ENCODE measurements at places on chromosomes 12 and 14.

DNA sequence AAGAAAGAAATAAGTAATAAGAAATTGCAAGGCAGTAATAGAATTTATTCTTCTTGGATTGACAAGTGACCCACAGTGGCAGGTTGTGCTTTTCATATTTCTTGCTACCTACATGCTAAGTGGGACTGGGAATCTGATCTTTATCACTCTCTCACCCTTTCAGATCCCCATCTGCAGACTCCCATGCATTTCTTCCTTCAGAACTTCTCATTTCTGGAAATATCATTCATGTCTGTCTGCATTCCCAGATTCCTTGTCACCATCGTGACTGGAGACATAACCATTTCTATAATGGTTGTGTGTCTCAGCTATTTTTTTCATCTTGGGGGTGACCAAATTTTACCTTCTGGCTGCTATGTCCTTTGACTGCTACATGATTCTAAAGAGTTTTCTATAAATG, 4.0 kb upstream of the OR6C65 start:
- no peak overlapping the region for H3K27ac ChIP-seq
- no peaks in the 10 kb centered on the region for H3K36me3 ChIP-seq
- no peak for DNase-seq
- H3K4me1 ChIP-seq = no peaks in the 10 kb centered on the region
- H3K27me3 ChIP-seq = peaks cover 3% of the 10 kb centered on the region
- no peak overlapping the region for H3K4me3 ChIP-seq

GRCh38 chr14:94342334-94342934, 19.3 kb upstream of the SERPINA6 start:
- H3K4me3 ChIP-seq = no peak overlapping the region
- H3K4me1 ChIP-seq = peaks cover 11% of the 10 kb centered on the region
- no peak for DNase-seq
- no peak overlapping the region for H3K27ac ChIP-seq
- no peaks in the 10 kb centered on the region for H3K36me3 ChIP-seq

DNA sequence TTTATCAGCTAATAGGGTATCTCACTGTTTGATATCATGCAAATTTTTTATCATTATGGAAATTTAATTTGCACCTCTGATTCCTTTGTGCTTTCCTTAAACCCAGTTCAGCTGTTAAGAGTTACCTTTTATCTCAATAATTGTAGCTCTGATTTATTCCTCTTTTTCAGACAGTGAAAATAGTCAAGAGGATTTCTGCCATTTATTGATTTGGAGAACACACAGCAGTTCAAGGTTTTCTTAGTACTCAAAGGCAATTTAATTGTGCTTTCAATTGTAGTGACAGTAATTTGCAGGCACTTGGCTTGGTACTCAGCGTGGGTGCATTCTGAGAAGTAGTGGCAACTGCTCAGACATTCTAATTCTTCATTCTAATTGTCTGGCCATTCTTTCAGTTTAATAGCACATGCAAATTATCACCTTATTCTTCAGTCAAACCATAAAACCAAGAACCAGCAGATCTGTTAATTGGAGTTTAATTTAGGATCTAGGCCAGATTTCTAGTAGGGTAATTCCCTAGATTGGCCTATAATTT, 709.3 kb downstream of the RPS29 start:
- H3K27me3 ChIP-seq = no peaks in the 10 kb centered on the region
- no peak overlapping the region for H3K27ac ChIP-seq
- DNase-seq = no peak
- no peak overlapping the region for H3K4me3 ChIP-seq

- H3K27me3 ChIP-seq = no peaks in the 10 kb centered on the region
- H3K36me3 ChIP-seq = no peaks in the 10 kb centered on the region
- H3K4me3 ChIP-seq = no peak overlapping the region
- H3K27ac ChIP-seq = no peak overlapping the region
Measured at GRCh38 chr14:81584495-81584894, 50.8 kb upstream of the SEL1L start.

- no peak for DNase-seq
- H3K36me3 ChIP-seq = no peaks in the 10 kb centered on the region
- no peak overlapping the region for H3K4me3 ChIP-seq
Measured at GRCh38 chr12:1503281-1503711, 91.1 kb downstream of the FBXL14 start.

DNA sequence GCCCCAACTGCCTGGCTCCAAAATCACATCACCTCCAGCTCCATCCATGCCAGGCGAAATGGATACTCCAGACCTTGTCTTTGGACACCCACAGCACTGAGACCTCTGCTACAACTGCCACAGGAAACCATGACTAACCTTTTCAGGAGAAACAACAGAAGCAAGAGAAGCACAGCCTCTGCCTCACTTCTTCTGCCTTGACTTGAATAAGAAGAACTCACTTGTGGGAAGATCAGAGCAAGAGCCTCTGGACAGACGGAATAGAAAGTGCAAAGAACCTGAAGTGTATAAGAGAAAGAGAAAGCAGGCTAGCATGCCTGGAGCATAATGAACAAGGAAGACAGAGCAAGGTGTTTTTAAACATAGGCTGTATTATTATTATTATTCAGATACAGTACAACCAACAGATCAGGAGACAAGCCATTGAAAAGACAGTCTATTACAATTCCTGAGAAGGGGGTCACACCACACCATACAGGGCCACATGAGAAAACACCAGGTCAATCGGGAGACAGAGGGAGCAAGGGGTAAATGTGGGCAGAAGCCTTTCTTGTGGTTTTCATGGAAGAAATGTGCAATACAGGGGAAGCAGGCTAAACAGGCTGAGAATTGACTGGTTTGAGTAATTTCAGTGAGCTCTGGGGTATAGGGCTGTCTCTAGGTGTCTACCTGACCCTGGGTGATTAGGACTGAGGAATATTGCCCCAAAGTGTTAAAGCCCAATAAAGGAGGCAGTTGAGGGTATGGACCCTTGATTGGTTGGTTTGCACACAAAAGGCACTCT, 7.4 kb upstream of the OR10P1 start:
- H3K4me1 ChIP-seq = no peaks in the 10 kb centered on the region
- DNase-seq = no peak
- no peaks in the 10 kb centered on the region for H3K27me3 ChIP-seq
- no peaks in the 10 kb centered on the region for H3K36me3 ChIP-seq

DNA sequence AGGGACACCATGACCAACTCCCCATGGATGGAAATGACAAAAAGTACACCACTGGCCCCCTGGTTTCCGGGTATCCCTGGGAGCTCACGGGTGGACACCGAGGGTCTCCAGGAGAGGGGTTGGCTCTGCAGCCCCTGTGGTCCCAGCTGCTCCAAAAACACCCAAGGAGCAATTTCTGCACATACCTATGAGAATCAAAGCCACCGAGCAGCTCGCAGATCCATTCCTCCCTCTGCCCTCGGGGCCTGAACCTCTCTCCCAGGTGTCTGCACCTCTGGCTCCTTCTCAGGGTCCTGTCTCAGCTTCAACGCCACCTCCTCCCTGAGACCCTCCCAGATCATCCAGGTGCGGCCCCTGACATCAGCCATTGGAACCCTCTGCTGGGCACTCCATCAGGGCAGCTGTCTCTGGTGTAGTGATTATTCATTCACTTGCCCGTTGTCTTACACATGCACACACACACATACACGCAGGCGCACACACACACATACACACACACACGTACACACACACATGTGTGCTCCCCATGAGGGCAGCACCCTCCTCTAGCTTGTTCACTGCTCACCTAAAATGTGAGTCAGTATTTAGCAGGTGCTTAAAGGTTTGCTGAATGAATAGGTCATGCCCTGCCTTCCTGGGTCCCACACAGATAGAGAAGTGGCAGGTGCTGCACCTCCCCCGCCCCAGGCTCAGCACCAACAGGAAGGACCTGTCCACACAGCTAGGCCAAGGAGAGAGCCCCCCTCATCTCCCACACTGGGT, 5.9 kb downstream of the RIMBP2 start:
- H3K27me3 ChIP-seq = peaks cover 12% of the 10 kb centered on the region
- H3K36me3 ChIP-seq = no peaks in the 10 kb centered on the region
- H3K4me1 ChIP-seq = no peaks in the 10 kb centered on the region
- no peak overlapping the region for H3K4me3 ChIP-seq
- H3K27ac ChIP-seq = no peak overlapping the region
- DNase-seq = no peak

GRCh38 chr12:130990034-130990433, 36.3 kb downstream of the ADGRD1 start:
- no peaks in the 10 kb centered on the region for H3K36me3 ChIP-seq
- no peak for DNase-seq
- no peak overlapping the region for H3K27ac ChIP-seq
- no peak overlapping the region for H3K4me3 ChIP-seq
- no peaks in the 10 kb centered on the region for H3K4me1 ChIP-seq

- peaks cover 5% of the 10 kb centered on the region for H3K4me1 ChIP-seq
- DNase-seq = no peak
- H3K27me3 ChIP-seq = peaks cover 40% of the 10 kb centered on the region
- no peak overlapping the region for H3K4me3 ChIP-seq
- H3K36me3 ChIP-seq = no peaks in the 10 kb centered on the region
Measured at GRCh38 chr14:56808383-56809269, 1.7 kb downstream of the OTX2 start.

DNA sequence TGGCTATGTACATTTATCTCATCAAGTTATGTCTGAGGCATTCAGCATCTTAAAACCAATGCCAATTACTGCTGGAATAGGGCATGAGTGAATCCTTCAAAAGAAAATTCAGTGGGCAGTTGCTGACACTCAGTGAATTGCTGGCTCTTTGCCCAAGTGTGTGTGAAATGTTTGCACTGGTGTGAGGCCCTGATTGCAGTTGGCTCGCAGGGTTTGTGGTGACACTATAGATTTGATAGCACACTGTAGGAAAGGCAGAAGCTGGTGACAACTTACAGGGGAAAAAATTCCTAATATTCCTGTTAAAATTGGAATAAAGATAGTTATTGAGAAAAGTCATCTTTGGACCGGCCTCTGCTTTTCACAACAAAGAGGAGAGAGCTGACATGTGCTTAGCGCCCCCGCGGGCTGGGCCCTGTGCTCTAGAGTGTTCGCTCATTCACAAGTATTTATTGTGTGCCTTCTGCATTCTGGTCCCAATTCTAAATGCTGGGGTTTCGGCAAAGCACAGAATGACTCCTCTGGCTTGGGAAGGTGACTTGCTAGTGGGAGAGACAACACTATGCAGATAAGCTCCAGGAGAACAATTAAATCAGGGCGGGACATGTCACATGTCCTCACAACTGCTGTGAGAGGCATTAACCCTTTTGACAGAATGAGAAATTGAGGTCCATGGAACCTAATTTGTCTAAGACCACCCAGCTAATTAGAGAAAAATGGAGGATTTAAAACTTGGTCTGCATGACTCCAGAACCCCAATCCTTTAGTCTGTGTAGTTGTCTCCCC, 418.7 kb downstream of the NPAS3 start:
- no peaks in the 10 kb centered on the region for H3K4me1 ChIP-seq
- no peaks in the 10 kb centered on the region for H3K36me3 ChIP-seq
- no peak overlapping the region for H3K4me3 ChIP-seq
- no peak for DNase-seq
- H3K27me3 ChIP-seq = no peaks in the 10 kb centered on the region

DNA sequence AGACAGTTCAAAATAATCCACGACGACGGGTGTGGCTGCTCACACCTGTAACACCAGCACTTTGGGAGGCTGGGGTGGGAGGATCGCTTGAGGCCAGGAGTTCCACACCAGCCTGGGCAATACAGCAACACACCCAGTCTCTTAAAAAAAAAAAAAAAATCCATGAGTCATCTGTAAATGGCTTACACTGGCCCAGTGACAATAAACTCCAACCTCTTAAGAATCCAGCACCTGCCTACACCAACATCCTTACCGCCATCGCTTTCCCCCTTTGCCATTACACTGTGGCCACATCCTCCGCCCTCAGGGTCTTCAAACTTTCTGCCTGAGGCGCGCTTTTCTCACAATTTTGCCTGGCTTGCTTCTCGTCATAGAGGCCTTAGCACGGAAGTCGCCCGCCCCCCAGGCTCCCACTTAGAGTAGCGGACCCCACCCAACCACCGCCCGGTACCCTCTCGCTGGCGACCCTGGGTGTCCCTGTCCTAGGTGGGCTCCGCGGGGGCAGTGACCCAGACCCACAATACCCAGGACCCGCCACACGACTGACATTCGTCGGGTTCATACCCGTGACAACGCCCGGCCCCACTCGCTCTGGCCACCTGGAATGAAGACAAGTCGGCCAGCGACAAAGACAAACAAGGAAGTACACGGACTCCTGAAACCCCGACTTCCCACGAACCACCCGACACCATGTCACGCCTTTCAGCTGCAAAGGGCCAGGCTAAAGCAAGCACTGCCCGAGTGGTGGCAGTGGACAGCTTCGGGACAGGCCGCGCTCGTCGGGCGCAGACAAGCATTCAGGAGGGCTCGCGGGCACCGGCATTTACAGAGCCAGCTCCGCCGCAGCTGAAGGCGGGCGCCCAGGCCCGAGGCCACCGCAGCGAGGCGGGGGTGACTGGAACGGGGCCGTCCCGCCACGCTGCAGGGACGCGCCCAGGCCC, 636 bp downstream of the GOLGA3 start:
- H3K27me3 ChIP-seq = no peaks in the 10 kb centered on the region
- H3K4me1 ChIP-seq = peaks cover 10% of the 10 kb centered on the region
- peak overlapping the region; percentile 88 for H3K4me3 ChIP-seq
- peak overlapping the region; percentile 99 for H3K27ac ChIP-seq
- H3K36me3 ChIP-seq = peaks cover 17% of the 10 kb centered on the region

DNA sequence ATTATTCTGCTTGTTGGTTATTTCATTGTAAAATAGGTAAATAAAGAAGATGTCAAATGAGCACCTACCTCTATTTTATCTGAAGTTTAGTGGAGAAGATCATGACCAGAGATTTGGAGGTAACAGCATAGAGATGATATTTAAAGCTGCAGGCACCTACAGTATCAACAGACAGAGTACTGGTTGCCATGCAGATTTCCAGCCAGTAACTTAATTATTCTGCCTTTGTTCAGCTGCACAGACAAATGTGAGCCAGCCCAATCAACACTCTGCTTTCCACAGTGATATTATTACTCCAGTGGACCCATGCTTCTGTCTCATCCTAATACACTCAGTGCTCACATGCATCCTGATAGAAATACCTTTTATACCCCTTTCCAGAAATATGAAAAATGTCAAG, 348.5 kb upstream of the RGS6 start:
- no peak overlapping the region for H3K27ac ChIP-seq
- no peaks in the 10 kb centered on the region for H3K36me3 ChIP-seq
- H3K4me3 ChIP-seq = no peak overlapping the region

GRCh38 chr14:71703477-71703876, 228.8 kb upstream of the RGS6 start:
- H3K4me3 ChIP-seq = no peak overlapping the region
- H3K27ac ChIP-seq = no peak overlapping the region
- no peak for DNase-seq
- no peaks in the 10 kb centered on the region for H3K4me1 ChIP-seq
- peaks cover 9% of the 10 kb centered on the region for H3K36me3 ChIP-seq

- no peak for DNase-seq
- H3K27me3 ChIP-seq = peaks cover 3% of the 10 kb centered on the region
- H3K27ac ChIP-seq = no peak overlapping the region
Measured at GRCh38 chr12:51549637-51550036, 41.4 kb upstream of the SCN8A start.

All from effector memory CD4-positive, alpha-beta T cell (primary cell).